Activated CD4-positive, alpha-beta T cell treated with anti-CD3 and anti-CD28 coated beads, Interleukin-2, amount 50 U/mL, for 48 hours (primary cell): ENCODE measurements at places on chromosomes 6 and 20.

DNA sequence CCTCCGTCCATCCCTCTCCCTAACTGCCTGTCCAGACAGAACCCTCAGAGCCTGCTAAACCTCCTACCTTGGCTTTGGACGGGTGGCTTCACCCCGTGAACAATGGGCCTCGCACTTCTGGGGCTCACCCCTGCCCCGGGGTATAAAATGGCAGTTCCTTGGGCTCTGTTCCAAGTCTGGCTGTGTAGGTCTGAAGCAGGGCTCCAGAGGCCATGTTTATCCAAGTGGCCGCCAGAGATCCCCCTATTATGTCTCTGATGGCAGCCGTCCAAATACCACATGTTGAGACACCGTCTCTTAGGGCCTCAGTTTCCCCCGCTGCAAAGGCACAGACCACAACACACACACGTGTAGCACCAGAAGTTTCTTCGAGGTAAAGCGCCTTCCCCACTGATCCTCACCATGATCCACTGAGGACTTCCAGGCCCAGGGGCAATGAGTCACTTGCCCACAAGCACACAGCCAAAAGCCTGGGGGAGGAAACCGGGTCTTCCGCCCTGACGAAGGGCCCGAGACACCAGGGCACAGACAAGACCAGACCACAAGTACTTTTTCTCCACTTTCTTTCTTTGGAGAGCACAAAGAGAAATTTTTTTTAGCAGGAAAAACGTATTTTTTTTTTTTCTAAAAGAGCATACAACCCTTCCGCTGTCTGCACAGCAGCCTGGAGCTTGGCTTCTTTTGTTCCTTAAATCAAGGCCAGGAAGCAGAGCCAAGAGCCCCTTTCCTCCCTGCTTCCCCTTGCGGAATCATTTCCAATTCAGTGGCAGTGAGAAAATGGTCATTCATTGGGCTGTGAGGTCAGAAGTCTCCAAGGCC, 11.8 kb downstream of the CPNE5 start:
- no peak for DNase-seq

GRCh38 chr6:141110481-141110880, 1022.2 kb upstream of the GJE1 start:
- DNase-seq: no peak

GRCh38 chr6:14224359-14225103, 107.0 kb downstream of the CD83 start:
- no peak for DNase-seq

GRCh38 chr6:41747256-41748101, at the start of gene PGC:
Gene PGC (minus strand): TSS chr6:41747397. CDS start chr6:41747334, 63 bp downstream.
- no peak for DNase-seq

DNA sequence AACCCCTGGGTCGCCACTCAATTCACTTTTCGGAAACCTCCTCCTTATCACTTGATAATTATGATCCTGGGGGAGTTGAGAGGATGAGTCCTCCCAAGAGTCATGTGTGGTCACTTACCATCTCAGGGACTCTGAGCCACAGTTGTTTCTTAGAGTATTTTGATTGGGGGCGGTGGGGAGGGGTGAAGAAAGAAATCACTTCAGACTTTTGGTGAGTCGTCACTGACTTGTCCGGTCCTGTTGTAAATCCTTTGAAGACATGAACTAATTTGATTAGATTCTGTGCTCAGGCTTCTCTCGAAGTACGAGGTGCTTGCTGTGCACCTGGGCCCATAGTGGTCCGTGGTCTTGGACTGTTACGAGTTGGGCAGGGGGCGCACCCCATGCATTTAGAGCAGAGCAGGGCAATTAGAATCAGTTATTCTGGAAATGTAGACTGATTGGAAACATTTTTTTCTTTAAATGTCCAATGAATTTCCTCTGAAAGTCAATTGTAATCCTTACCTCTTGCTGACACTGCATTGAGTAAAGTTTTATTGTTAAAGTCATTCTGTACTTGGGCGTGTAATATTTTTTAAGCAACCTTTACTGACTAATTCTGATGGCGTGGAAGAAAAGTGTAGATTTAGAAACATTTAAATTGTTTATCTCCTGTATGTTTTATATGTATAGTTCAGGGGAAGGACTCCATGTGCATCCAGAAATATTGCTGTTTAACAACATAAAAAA, 173.4 kb downstream of the SLC16A10 start:
- no peak for DNase-seq

DNA sequence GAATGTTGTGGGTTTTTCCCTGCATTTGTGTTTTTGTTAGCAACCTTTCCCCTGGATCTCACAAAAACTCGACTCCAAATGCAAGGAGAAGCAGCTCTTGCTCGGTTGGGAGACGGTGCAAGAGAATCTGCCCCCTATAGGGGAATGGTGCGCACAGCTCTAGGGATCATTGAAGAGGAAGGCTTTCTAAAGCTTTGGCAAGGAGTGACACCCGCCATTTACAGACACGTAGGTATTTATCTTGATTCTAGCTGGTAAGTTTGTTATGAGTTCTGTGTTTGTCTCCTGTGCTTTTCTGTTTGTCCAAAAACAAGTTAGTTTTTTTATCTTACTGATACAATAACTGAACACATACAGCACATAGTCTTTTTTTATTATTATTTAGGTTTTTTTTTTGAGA, 3.0 kb downstream of the SLC25A27 start:
- DNase-seq: no peak

- DNase-seq: no peak
Measured at GRCh38 chr6:169302255-169302654, 48.6 kb upstream of the THBS2 start.

DNA sequence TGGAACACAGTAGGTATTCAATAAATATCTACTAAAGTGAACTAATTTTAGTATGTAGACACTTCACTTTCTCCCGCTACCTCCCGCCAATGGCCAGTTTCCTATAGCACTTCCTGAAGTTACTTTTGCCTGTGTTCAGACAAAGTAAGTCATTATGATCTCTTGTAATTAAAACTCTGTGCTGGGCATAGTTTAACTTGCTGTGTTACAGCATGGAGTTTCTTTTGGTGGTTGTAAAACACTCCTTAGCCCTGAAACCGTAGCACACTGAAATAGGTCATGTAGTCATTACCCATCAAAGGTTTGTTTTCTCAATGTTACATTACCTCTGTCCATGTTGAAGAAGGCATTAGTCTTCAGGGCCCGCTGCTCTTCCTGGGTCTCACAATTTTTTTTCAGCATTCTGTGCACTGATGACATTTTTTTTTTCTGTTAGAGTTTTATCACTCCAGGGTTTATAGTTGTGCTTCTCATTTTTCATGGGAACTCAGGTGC, 54.0 kb upstream of the CENPW start:
- DNase-seq: no peak
